ENCODE measurements at places on chromosomes 3 and 15.

DNA sequence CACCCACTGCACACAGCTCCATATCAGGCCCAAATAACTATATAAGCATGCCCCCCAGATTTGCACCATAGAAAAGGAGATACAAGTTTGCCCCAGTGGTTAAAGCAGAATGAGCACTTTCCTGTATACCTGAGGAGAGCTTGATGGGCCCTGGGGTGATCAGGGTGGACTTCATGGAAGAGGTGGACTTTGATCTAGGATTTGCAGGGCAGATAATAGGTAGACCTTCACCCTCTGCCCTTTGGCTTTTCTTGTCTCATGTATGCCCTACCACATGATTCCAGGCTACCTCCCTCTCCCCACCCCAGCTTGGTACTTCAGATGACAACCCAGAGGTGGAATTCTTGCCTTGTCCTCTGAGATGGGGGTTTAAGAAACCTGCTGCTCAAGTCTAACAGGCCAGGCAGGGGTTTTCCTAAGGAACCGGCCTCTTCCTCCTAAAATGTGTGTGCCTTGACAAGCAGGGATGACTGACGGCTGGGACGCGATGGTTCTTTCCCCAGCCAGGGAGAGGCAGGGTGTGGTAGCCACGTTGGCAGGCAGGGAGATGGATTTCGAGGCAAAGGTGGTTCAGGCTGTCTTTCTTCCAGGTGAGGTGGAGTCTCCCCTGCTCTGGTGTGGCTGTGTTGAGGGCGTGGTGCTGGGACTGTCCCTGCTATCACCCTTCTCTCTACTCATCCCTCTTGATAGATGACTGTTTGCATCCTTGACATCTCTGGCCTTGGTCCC lies 6.6 kb upstream of the RHCG start:
- DNase-seq, result no peak

DNA sequence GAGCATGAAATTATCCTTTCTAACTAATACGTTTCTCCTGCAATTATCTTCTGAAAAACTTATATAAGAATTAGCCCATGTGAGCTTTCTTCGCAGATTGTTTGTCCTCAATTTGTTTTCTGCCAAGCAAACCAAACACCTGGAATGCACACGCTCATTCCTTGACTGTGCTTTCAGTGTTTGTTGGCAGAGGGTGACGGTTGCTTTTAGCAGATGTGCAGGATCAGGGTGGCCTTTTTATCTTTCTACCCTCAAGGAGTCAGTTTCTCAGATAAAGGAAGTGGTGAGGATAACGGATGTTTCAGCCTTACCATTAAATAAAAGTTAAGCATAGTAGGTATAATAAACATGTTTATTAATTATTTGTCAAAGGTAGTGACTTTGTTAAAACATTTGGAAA lies 15.2 kb downstream of the ARPP21 start:
- no peak for DNase-seq

GRCh38 chr3:115943579-115943978 lies 320.3 kb downstream of the GAP43 start:
- no peak for DNase-seq

- no peak for DNase-seq
Observed at GRCh38 chr3:172201136-172201869, 161.9 kb downstream of the FNDC3B start.

DNA sequence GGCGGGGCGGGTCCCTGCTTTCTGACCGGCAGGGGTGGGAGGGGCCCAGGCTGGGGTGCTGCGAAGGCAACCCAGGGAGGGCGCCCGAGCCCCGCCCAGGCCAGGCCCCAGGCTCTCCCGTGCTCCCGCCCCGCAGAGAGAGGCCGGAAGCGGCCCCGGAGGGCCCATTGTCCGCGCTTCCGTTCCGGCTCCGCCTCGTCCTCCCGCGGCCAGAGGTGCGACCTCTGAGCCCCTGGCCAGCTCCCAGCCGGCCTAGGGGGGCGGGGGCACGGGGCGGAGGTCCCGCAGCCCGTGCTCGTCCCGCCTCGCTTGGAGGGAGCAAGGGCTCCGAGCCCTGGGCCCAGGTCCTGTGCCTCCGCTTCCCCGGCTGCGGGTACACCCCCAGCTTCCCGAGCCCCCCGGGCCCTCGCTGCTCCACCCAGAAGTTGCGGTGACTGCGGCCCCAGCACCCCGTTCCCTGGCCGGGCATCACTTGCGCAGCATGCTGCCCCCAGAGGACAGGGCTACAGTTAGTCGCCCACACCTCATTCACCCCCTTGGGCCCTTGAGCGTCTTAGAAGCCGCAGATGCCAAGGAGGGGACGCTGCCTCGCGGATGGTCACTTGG lies 20.4 kb upstream of the PLXND1 start:
- peak; percentile 98 for DNase-seq

- DNase-seq, result no peak
Observed at GRCh38 chr15:61983081-61983480, 77.2 kb downstream of the VPS13C start.

DNA sequence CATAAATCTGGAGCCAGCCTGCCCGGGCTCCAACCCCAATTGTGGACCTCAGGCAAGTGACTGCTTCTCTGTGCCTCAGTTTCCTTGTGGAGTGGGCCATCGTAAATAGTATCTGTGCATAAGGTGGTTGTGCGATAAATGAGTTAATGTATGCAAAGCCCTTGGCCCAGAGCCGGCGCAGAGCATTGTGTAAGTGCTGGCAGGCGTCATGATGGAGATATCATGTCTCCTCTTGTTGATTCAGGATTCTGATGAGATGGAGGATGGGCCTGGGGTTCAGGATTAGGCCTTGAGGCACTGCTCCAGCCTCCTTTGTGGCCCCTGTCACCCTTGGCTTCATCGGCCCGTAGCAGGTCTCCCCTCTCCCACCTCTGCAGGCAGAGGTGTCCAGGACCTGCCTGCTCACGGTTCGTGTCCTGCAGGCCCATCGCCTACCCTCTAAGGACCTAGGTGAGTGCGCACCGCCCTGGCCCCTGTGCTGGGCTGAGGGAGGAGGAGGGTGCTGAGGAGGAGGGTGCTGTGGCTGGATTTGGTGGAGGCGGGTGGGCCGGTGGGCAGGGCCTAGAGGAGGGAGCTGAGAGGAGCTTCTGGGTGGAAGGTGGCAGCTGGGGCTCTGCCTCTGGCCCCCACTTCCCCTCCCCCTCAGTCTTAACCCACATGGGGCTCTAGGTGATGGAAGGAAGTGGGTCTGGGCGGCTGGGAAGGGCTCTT lies 1.3 kb downstream of the PLA2G4B start:
- no peak for DNase-seq

DNA sequence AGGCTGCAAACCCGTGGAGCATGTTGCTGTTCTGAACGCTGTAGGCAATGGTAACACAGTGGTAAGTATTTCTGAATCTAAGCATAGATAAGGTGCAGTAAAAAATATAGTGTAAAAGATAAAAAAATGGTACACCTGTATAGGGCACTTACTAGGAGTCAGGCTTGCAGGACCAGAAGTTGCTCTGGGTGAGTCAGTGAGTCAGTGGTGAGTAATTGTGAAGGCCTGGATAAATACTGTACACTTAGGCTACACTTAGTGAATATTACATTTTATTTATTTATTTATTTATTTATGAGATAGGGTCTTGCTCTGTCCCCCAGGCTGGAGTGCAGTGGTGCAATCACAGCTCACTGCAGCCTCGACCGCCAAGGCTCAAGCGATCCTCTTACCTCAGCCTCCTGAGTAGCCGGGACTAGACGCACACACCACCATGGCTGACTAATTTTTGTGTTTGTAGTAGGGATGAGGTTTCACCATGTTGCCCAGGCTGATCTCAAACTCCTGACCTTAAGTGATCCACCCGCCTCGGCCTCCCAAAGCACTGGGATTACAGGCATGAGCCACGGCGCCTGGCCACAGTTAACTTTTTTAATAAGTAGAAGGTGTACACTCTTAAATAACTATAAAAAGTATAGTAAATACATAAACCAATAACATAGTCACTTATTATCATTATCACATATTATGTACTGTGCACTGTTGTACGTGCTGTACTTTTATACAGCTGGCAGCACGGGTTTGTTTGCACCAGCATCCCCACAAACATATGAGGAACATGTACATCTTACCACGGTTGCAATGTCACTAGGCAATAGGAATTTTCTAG lies 155.1 kb downstream of the IGF1R start:
- no peak for DNase-seq

DNA sequence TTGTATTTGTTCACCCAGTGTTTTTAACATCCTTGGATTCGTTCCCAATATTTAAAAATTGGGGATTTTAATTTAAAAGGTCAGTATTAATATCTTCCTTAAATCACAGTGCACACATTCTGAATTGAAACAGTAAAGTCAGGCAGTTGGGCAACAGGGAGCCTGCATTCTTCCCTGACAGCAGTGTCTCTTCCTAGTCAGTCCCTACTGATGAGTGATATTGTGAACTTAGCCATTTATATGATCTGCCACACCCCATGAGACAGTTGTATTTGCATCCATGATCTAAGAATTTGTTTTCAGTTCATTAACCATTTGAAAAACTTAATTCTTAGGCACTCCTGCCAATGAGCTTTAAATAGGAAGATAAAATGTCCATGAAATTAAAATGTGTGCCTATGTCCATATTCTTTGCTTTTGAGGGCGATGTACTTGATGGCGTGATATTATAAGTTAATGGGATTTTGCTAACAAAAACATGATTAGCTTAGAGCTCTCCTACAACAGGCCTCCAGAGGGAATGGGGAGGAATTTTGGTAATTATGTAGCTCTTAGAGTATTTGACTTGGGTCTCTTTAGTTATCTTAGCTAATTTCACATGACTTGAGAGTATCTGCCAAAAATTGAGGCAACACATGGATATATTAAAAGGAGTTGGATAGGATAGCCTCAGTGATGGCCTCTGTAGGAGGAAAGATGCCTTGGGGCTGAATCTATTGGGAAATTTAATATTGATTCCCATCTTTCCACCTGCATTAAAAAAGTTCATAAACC lies 219.3 kb downstream of the PTPRG start:
- no peak for DNase-seq

- no peak for DNase-seq
Observed at GRCh38 chr15:74386496-74387140, 19.2 kb upstream of the CYP11A1 start.

DNA sequence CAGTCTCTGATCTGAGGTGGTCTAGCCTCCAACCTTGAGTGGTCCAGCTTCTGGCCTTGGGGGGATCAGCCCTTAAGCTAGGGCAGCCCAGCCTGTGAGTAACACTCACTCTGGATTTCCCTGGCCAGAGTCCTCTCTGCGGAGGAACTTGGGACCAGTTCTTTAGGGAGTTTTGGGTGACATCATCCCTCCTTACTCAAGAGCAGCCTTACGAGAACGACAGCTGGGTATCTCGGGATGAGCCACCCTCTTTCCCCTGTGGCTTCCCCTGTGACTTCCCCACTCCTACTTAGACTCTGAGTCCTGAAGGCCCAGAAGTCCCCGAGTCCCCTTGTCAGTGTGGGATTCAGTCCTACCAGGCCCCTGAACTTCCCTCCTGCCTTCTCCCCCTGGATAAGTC lies 10.2 kb upstream of the PLXND1 start:
- no peak for DNase-seq

DNA sequence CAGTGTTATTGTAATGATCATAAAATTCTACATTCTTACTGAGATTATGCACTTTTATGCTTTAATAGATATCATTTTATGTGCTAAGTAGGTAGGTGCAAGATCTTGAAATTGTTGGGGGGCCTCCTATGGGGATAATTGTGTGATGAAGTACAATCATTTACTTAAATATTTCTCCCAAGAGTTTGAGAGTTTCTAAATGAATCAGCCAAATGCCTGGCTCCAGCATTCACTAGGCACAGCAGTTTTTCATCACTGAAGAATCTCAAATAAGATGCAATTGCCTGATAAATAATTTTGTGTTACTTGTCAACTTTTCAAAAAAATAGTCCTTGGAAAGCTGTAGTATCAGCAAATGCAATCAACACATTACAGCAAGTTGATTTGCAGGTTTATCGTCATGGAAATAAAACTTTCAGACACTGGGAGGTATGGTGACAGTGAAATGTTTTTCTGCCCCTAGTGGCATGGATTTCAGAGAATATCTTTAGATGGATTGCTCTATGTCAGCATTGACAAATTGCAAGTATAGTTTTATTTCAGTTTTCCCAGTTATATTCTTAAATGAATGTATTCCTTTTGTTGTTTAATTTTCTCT lies 167.1 kb downstream of the NEK11 start:
- DNase-seq, result no peak

DNA sequence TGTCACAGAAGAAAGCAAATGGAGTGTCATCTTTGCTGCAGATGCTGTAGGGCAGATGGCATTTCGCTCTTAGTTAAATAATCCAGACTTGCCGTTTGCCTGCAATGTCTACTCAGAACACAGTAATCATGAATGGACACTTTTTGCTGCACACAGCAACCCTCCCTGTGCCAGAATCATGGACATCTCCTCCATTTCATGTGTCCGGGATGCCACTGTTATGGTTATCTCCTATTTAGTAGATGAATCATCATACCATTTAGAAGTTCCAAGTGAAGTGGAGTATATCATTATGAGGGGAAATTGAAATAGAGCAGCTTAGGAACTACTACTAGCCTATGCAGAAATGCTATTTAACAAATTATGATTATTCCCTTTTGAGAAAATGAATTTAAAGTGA lies 118.5 kb downstream of the DUT start:
- no peak for DNase-seq

- DNase-seq, result peak; percentile 80
Observed at GRCh38 chr15:73908030-73908821, 18.0 kb upstream of the LOXL1 start.

GRCh38 chr15:100627789-100628395 lies 25.5 kb downstream of the ASB7 start:
- peak; percentile 56 for DNase-seq

GRCh38 chr3:56468184-56469106 lies at the start of gene ERC2:
Gene ERC2 (minus strand): TSS chr3:56468467.
- DNase-seq, result peak; percentile 47

- no peak for DNase-seq
Observed at GRCh38 chr15:100340721-100341238, 995 bp downstream of the ADAMTS17 start.

DNA sequence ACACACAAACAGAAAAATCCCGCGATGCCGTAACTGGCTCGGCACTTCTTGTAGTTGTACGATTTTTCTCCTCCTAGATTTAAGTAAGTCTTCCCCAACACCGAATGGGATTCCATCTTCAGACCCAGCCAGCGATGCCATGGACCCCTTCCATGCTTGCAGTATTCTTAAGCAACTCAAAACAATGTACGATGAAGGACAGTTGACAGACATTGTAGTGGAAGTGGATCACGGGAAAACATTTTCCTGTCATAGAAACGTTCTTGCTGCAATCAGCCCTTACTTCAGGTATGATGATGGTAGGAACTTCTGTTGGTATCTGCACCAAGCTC lies 763 bp downstream of the KBTBD8 start:
- DNase-seq, result no peak

DNA sequence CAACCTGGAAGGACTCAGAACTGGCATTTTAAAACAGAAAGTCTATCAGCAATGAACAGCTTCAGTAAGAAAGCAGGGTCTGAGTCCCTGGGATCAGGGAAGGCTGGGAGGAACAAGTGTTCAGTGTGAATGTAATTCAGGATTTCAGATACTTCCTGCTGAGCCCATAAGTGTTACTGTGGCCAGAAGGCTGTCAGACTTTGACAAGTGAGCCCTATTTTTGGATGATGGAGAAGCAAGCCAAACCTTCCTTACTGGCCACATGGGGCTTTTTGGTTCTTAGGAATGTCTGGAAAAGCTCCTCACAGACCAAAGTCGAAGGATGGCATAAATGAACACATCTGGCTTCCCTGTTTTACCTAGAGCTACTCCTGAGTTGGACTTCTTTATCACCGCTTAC lies 157.2 kb downstream of the BBX start:
- DNase-seq, result no peak
